ENCODE measurements at places on chromosomes 16 and 17.

DNA sequence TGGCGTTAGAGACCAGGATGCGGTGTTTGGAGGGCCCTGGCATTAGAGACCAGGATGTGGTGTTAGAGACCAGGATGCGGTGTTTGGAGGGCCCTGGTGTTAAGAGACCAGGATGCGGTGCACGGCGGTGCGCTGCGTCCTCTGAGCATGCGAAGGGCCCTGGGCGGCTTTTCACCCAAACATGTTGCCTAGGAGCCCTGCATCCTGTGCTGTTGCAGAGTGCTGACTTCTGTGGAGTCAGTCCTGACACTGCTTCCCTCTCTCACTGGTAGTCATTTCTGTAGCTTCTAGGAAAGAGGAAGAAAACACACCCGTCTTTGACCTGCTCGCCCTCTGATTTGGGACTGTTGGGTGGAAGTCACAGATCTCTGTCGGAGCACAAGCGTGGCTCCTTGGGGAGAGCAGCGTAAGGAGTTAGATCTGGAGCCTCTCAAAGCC is 141.2 kb downstream of the LAT start:
- DNase-seq = no peak

- DNase-seq = no peak
These were observed 427 bp upstream of the NLK start for GRCh38 chr17:28041844-28042656.

DNA sequence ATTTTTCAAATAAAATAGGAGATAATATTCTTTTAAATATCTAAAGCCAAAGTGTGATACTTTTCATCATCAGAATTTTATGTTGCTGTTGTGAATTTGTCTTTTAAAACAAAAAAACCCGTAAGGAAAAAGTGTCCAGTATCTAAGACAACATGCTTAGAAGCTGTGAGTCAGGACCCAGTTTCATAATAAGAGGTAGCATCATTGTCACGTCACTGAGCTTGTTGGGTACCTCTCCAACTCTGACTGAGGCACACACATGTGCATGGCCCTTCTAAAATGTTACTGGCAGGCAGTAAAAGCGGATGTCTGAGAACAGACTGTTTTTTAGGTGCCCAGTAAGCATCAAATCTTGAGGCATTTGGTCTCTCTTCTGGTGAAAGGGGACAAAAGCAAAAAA is 2.5 kb downstream of the CIAPIN1 start:
- DNase-seq = no peak

GRCh38 chr17:77321649-77322513 is 181.1 kb downstream of the SEC14L1 start:
- no peak for DNase-seq

DNA sequence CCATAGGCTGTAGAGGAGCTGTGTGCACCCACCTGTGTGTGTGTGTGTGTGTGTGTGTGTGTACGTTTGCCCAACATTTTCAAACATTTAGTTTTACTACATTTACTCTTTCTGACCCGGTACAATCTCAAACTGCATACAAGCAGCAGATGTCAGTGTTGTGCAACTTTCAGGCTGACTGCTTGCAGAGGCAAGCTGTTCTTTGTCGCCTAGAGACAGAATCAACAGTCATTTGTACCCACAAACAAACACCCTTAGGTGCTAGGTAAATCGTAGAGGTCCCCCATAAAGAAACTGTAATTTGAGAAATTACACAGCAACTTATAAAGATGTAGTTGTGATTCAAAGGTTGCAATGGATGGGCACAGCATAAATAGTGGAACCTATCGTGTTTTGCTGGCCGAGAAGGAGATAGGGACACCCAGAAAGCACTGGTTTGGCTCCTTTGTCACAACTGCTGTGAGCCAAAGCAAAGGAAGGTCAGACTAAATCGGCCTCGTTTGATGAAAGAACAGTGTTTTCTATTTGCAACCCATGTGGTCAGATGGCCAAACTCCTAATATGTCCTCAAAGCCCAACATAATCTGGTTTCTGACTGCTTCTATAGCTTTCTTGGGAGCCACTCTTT is 478.4 kb downstream of the TOX3 start:
- no peak for DNase-seq

- DNase-seq = no peak
These were observed 13.7 kb downstream of the ZNRF1 start for GRCh38 chr16:75012380-75013081.

GRCh38 chr16:1590930-1591705 is 20.8 kb downstream of the IFT140 start:
- no peak for DNase-seq

DNA sequence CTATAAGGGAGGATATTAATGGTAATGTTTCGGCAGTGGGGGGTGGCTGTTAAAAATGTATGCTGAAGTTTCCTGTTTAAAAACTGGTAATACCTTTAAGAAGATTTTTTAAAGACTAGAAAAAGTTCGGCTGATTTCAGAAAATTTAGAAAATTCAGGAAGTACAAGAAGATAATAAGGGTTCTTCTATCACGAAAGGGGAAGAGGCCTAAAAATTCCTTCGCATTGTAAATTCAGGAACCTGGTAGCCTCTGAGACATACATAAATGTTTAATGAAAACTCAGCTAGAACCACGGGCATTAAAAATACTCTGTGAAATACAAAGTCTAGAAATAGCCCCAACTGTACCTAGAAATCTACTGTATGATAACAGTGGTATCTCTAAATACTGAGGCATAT is 181.2 kb downstream of the PARN start:
- DNase-seq = no peak

DNA sequence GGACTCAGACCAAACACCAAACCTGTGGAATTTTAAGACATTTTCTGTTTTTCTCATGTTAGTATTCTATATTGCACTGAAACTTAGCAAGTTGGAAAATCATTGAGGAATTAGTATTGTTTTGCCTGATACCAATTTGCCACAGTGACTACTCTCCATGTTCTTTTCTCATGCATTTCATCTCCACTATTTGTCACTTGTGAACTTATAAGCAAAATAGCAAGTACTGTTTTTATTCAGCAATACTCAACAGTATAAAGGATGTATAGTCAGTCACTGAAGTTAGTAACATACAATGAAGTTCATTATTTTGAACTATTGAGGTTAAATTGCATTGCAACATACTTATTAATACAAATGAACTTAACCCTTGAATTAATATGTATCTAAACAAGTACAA is 5.8 kb upstream of the VPS35L start:
- no peak for DNase-seq

DNA sequence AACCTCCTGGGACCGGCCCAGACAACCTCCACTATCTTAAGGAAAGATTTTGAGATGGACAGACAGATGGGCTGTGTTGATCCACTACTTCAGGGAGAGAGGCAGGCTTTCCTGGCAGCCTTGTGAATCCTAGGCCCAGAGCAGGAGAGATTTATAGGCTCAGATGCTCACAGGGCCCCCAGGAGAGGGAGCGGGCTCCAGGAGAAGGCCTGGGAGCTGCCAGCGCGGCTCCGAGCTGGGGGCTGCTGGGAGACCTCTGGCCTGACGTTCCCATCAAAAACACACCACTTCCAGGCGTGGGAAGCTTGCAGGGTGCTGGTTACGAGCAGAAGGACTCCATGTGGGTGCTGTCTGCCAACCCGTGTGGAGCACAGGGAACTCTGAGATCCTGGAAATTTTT is 53.2 kb downstream of the MYH11 start:
- DNase-seq = no peak

DNA sequence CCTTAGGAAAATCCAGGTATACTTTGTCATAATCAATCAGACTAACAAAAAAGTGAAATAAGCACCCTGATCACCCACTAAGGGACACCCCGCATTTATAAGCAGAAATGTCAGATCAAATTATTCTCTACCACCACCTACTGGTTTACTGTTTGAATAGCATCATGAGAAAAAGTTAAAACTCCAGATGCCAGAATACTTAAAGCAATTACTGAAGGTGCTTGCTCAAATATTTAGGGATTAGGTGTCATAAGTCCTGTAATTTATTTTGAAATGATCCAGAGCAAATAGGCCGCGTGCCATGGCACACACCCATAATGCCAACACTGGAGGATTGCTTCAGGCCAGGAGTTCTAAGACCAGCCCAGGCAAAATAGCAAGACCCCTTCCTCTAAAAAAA is 2.3 kb downstream of the TOP2A start:
- peak; percentile 64 for DNase-seq

GRCh38 chr16:31157136-31157535 is 7.3 kb upstream of the PRSS36 start:
- no peak for DNase-seq

GRCh38 chr16:30418350-30419181 is 11.2 kb downstream of the ZNF771 start:
- DNase-seq = no peak

GRCh38 chr17:35238821-35239220 is 4.1 kb upstream of the SLFN5 start:
- no peak for DNase-seq

DNA sequence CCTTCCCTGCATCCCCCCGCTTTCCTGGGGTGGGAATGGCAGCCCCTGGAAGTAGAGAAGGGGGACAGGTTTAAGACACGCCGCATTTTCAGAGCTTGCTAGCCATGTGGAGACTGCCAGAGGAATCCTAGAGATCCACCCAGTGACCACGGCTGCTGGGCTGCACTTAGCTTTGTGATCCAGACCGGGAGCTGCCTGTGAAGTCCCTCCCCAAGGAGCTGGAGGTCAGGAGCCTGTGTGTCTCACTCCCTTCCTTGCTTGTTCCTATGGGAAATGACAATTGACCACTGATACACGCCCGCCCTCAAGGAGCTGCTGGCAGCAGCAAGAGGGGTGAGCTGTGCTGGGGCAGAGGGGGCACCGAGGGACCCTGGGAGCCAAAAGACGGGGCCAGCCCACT is 73.7 kb downstream of the SREBF1 start:
- DNase-seq = no peak

GRCh38 chr16:1331712-1332617 is 1.5 kb upstream of the BAIAP3 start:
- no peak for DNase-seq

GRCh38 chr17:17913695-17914332 is 58.4 kb downstream of the TOM1L2 start:
- DNase-seq = peak; percentile 92

GRCh38 chr16:88803264-88803987 is at the start of gene CDT1:
Gene CDT1, plus strand, starts transcription at chr16:88803789. Its CDS starts 43 bp downstream, at chr16:88803832.
- DNase-seq = no peak
